ENCODE measurements at places on chromosomes 4 and X. TPM values are rescaled to one million over a fixed set of nuclear protein-coding genes. Genes with fewer than 3 reads are reported as not detected.

Gene FAM47E
- total RNA-seq, result 0.66 TPM

Gene SNCA
- total RNA-seq, result 13.0 TPM

Gene APLN
- total RNA-seq, result 0.16 TPM

Gene HTN3
- total RNA-seq, result not detected

Gene MAGEA10
- not detected for total RNA-seq

Gene F11
- total RNA-seq, result 2.1 TPM

Gene PDCL2
- total RNA-seq, result not detected

Gene TBC1D8B
- 7.6 TPM for total RNA-seq

- DNase-seq, result no peak
These were observed 13.9 kb downstream of the TMSB4X start for GRCh38 chrX:12988797-12989196.

GRCh38 chrX:30141966-30142365 lies 73.4 kb upstream of the MAGEB2 start:
- peak; percentile 65 for DNase-seq

GRCh38 chr4:56655627-56656345 lies 25.3 kb downstream of the HOPX start:
- DNase-seq, result peak; percentile 33

- no peak for DNase-seq
These were observed 90.4 kb upstream of the VEGFC start for GRCh38 chr4:176883108-176883550.

DNA sequence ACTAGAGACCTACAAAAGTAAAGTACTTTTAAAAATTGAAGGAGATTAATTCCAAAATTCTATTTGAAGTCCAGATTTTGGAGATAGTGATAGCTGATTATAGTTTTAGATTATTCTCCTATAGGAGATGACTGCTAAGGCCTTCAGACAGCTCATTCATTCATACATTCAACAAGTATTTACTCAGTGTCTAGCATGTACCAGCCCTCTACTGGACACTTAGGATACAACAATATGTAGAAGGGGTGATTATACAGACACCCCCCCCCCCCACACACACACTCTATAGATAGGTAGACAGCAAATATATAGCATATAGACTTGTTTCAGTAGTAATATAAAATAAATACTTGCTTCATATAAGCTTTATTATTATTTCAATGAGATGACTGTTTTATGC lies 60.4 kb upstream of the TAF9B start:
- peak; percentile 3 for DNase-seq

DNA sequence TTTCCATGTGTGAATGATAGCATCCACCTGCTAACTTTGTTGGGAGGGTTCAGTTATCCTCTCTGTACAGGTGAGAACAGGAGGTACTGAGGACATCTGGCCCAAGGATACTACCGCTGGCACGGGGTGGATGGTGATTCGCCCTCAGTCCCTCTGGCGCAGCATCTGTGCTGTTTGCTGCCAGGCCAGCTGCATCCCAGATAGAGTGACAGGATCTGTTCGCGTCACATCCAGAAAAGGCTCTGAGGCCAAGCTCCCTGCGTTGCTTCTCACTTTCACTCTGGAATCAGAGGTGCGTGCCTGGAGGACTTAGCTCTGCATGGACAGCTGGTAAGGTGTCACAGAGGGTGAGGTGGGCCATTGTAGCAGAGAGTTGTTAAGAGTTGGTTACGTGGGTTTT lies 95.4 kb downstream of the TBL1X start:
- no peak for DNase-seq

- no peak for DNase-seq
These were observed 140.0 kb downstream of the IDS start for GRCh38 chrX:149365061-149365460.

DNA sequence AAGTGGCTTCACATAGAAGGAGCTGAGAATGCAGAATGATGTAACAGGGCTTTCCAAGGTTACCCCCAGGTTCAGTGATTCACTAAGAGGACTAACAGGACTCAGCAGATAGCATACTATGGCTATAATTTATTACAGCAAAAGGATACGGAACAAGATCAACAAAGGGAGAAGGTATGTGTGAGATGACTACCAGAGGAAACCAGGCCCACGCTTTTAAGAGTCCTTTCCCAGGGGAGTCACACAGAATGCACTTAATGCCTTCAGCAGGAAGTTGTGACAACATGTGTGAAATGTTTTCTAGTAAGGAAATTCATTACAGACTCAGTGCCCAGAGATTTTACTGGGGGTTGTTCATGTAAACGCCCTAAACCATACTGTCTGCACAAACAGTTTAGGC lies 373.6 kb upstream of the MAGEB2 start:
- no peak for DNase-seq

GRCh38 chr4:19945501-19945900 lies 306.2 kb upstream of the SLIT2 start:
- no peak for DNase-seq

- DNase-seq, result no peak
These were observed 348.6 kb downstream of the BCOR start for GRCh38 chrX:39749135-39749534.

DNA sequence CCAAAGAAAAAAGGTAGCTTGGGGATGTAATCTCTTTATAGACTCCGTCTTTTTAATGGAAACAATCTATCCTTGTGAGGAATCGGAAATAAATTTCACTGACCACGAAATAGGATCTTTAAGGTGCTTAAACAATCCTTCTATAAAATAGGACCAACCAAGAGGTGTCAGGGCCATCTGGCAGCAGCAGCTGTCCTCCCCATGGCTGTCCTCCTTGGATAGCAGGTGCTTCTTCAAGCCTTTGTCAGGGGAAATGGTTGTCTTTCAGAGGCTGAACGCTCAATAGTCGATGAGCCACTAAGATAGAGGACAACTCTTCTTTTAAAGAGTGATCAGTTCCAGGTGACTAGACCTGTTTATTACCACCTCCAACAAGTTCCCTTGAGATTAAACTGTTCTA lies 231.0 kb downstream of the ADGRL3 start:
- no peak for DNase-seq

- no peak for DNase-seq
These were observed 159.3 kb downstream of the SH3KBP1 start for GRCh38 chrX:19727887-19728648.

GRCh38 chr4:133920236-133920635 lies 281.4 kb downstream of the PABPC4L start:
- no peak for DNase-seq

GRCh38 chr4:75822416-75822815 lies 79.8 kb downstream of the PPEF2 start:
- DNase-seq, result no peak

- DNase-seq, result peak; percentile 90
These were observed 220.1 kb downstream of the AFAP1 start for GRCh38 chr4:7719354-7720174.

DNA sequence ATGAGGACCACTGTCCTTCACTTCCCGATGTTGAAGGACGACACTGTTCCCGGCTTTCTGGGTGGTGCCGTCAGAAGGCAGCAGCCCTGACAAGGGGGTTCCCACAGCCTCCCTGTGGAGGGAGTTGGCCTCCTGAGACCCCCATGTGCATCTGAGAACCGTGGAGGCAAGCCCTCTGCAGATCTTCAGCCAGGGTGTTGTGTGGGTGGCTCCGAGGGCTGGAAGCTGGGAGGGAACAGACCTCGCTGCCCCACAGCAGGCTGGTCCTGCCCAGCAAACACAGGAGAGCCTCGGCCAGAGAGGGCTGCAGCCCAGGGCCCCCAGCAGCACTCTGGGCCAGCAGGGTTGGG lies 16.2 kb downstream of the DGKQ start:
- no peak for DNase-seq
